Muscle of leg (tissue), 16 donors: ENCODE measurements at places on chromosomes 7 and 10. TPM values are rescaled to one million over a fixed set of nuclear protein-coding genes. Genes with fewer than 3 reads are reported as not detected.

The HSPA12A gene
- total RNA-seq: 6.3 TPM

DNA sequence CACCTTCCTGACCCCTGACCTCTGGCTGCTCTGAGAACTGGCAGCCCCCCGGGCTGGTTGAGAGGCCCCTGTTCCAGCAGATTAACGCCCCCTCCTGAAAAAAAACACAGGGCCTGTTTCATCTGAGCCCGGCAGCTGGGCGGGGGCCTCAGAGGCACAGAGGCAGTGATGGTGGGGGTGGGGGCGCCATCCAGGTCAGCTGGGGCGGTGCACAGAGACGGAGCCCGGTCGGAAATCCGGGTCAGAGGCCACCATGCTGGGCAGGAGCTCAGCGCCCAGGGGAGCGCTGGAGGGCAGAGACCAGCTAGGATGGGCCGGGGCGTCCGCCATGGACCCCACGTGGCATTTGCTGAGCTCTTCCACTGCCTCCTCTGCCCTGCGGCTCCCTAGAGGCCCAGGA is 68.0 kb downstream of the UNCX start:
- no peak for DNase-seq
- no peak overlapping the region for H3K27ac ChIP-seq
- H3K36me3 ChIP-seq: no peaks in the 10 kb centered on the region
- H3K4me1 ChIP-seq: peaks cover 14% of the 10 kb centered on the region

GRCh38 chr7:106110885-106111654 is 1.0 kb downstream of the SYPL1 start:
- peak; percentile 9 for DNase-seq
- no peaks in the 10 kb centered on the region for H3K27me3 ChIP-seq
- no peaks in the 10 kb centered on the region for H3K36me3 ChIP-seq
- H3K4me3 ChIP-seq: peak overlapping the region; percentile 83
- peaks cover 5% of the 10 kb centered on the region for H3K4me1 ChIP-seq

- no peak overlapping the region for H3K4me3 ChIP-seq
- no peak for DNase-seq
- peaks cover 44% of the 10 kb centered on the region for H3K4me1 ChIP-seq
- peaks cover 7% of the 10 kb centered on the region for H3K27me3 ChIP-seq
- no peaks in the 10 kb centered on the region for H3K36me3 ChIP-seq
- peak overlapping the region; percentile 87 for H3K27ac ChIP-seq
Measured at GRCh38 chr7:131606346-131607290, 50.2 kb upstream of the PODXL start.

GRCh38 chr7:149529136-149529718 is 31.6 kb upstream of the ZNF746 start:
- H3K27ac ChIP-seq: no peak overlapping the region
- no peaks in the 10 kb centered on the region for H3K27me3 ChIP-seq
- H3K4me1 ChIP-seq: no peaks in the 10 kb centered on the region
- H3K36me3 ChIP-seq: no peaks in the 10 kb centered on the region

- H3K4me1 ChIP-seq: no peaks in the 10 kb centered on the region
- H3K27ac ChIP-seq: no peak overlapping the region
- H3K27me3 ChIP-seq: no peaks in the 10 kb centered on the region
- no peaks in the 10 kb centered on the region for H3K36me3 ChIP-seq
- no peak overlapping the region for H3K4me3 ChIP-seq
- DNase-seq: peak; percentile 28
Measured at GRCh38 chr10:114575417-114576131, 82.5 kb downstream of the ABLIM1 start.

The MRLN gene
- 254 TPM for total RNA-seq

DNA sequence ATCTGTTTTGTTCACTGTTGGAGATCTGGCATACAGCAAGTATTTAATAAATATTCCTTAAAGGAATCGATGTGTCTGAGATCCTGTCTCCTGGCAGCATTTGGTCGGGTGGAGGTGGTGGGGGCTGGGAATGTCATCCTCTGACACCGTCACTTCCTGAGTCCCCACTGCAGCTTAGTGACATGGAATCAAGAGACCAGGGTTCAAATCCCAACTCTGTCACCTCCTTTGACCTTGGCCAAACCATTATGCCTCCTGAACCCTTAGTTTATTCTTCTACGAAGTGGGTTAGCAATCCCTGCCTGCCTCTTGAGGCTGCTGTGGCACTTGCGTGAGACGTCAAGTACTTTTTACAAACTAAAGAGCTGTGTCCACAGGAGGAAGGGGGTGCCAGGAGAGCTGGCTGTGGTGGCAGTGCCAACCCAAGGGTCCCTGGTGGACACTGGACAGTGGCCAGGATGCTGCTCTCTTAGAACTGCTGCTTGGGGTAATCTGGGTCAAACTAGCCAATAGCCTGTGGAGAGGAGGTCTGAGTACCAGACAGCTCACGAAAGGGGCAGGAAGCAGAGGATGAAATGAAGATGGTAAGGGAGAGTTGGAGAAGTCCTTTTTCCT is 8.0 kb upstream of the ZMIZ1 start:
- peaks cover 18% of the 10 kb centered on the region for H3K4me1 ChIP-seq
- no peaks in the 10 kb centered on the region for H3K36me3 ChIP-seq
- H3K27me3 ChIP-seq: peaks cover 2% of the 10 kb centered on the region
- H3K27ac ChIP-seq: no peak overlapping the region

GRCh38 chr7:47377741-47378140 is 204.2 kb downstream of the TNS3 start:
- H3K27me3 ChIP-seq: no peaks in the 10 kb centered on the region
- no peaks in the 10 kb centered on the region for H3K36me3 ChIP-seq
- no peak for DNase-seq
- no peak overlapping the region for H3K4me3 ChIP-seq

The SYT15 gene
- 1.1 TPM for total RNA-seq

DNA sequence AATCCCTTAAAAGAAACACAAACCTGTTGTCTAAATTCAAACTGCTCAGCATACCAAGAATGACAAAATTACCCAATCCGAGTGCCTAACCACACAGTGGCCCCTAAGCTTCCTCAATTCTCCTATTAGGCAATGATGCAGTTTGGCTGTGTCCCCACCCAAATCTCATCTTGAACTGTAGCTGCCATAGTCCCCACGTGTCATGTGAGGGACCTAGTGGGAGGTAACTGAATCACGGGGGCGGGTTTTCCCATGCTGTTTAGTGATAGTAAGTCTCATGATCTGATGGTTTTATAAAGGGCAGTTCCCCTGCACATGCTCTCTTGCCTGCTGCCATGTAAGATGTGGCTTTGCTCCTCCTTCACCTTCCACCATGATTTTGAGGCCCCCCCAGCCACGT is 21.9 kb downstream of the PSAP start:
- peaks cover 89% of the 10 kb centered on the region for H3K36me3 ChIP-seq
- no peak overlapping the region for H3K27ac ChIP-seq
- no peak for DNase-seq
- no peak overlapping the region for H3K4me3 ChIP-seq
- no peaks in the 10 kb centered on the region for H3K4me1 ChIP-seq

The LEP gene
- total RNA-seq: not detected

- H3K36me3 ChIP-seq: no peaks in the 10 kb centered on the region
- H3K4me1 ChIP-seq: peaks cover 9% of the 10 kb centered on the region
- DNase-seq: no peak
Measured at GRCh38 chr10:132674311-132674710, 111.6 kb downstream of the NKX6-2 start.

The ZNF487 gene
- 5.9 TPM for total RNA-seq

The PROSER2 gene
- 3.4 TPM for total RNA-seq

The GIMAP5 gene
- total RNA-seq: 11.6 TPM

GRCh38 chr10:83994325-83994724 is 145.0 kb upstream of the GHITM start:
- no peak overlapping the region for H3K4me3 ChIP-seq
- H3K27ac ChIP-seq: no peak overlapping the region
- DNase-seq: no peak

The GNG11 gene
- total RNA-seq: 34.5 TPM

DNA sequence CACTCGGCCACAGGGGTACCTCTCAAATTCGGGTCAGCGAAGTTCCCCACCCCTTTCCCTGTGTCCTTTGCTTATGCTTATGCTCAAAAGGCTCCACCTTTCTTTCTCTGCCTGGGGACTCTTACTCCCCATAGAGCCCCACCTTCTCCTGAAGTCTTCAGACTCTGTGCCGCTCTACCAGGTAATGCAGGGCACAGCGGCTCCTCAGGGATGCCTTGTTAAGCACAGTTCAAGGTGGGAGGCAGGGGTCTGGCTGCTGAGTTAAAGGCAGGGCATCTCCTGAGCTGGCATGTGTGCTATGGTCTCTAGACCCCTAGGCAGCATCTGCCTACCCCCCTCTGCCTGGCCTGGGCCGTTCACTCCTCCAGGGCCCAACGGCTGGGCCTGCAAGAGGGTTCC is 3.0 kb upstream of the CXCL12 start:
- no peak overlapping the region for H3K27ac ChIP-seq
- no peaks in the 10 kb centered on the region for H3K36me3 ChIP-seq
- no peak overlapping the region for H3K4me3 ChIP-seq
- no peak for DNase-seq

DNA sequence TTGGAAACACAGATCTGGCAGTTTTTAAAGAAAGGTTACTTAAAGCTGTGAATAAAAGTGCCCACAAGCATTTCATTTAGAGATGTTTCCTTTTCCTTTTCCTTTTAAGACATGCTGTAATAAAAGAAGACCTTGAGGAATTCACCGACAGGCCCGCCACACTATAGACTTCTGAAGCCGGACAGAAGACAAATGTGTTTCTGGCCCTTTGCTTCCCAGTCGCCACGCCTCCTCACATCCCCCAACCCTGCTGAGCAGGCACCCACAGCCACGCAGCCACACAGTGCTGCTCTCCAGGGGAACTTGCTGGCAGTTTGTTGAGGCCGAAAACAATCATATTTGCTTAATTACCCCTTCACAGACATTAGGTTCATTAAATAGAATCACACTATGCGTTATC is 83.4 kb downstream of the SLC25A13 start:
- peak; percentile 9 for DNase-seq
- H3K27me3 ChIP-seq: no peaks in the 10 kb centered on the region
- H3K4me3 ChIP-seq: no peak overlapping the region
- H3K4me1 ChIP-seq: peaks cover 18% of the 10 kb centered on the region
- no peaks in the 10 kb centered on the region for H3K36me3 ChIP-seq

- H3K36me3 ChIP-seq: peaks cover 64% of the 10 kb centered on the region
- H3K27me3 ChIP-seq: no peaks in the 10 kb centered on the region
- DNase-seq: no peak
Measured at GRCh38 chr7:149861728-149862045, 12.1 kb upstream of the ATP6V0E2 start.

DNA sequence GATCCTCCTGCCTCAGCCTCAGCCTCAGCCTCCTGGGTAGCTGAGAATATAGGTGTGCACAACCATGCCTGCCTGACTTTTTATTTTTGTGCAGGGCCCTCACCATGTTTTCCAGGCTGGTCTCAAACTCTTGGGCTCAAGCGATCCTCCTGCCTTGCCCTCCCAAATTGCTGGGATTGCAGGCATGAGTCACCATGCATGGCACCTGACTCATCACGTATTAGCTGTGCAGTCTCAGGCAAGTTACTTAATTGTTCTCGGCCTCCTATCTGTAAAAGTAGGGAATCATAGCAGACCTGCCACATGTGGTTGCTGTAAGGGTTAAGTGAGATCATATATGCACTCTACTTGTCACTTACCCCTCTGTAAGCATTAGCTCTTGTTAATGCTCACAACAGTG is 117.2 kb downstream of the ANLN start:
- H3K4me3 ChIP-seq: no peak overlapping the region
- H3K27ac ChIP-seq: no peak overlapping the region
- H3K4me1 ChIP-seq: no peaks in the 10 kb centered on the region
- DNase-seq: no peak

DNA sequence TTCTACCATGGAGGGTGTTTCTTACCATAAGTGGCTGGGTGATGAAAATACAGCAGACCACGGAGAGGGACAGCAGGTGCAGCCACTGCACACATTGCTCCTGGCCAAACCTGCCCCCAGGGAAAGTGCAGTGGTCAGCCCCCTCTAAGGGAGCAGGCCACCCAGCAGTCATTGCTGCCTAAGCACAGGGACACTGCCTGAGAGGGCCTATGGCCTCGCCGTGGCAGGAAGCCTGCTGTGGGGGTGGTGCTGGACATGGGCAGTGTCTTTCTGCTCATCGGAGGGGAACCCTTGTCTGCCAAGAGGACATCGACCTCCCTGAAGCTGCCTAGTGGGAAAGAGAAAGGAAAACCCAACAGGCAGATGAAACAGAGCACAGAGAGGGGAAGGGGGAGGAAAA is 118.3 kb downstream of the PKD1L1 start:
- no peak for DNase-seq
- H3K36me3 ChIP-seq: no peaks in the 10 kb centered on the region
- H3K27ac ChIP-seq: no peak overlapping the region
- H3K27me3 ChIP-seq: no peaks in the 10 kb centered on the region
- H3K4me1 ChIP-seq: peaks cover 20% of the 10 kb centered on the region
